ENCODE measurements at places on chromosomes 1 and 21.

DNA sequence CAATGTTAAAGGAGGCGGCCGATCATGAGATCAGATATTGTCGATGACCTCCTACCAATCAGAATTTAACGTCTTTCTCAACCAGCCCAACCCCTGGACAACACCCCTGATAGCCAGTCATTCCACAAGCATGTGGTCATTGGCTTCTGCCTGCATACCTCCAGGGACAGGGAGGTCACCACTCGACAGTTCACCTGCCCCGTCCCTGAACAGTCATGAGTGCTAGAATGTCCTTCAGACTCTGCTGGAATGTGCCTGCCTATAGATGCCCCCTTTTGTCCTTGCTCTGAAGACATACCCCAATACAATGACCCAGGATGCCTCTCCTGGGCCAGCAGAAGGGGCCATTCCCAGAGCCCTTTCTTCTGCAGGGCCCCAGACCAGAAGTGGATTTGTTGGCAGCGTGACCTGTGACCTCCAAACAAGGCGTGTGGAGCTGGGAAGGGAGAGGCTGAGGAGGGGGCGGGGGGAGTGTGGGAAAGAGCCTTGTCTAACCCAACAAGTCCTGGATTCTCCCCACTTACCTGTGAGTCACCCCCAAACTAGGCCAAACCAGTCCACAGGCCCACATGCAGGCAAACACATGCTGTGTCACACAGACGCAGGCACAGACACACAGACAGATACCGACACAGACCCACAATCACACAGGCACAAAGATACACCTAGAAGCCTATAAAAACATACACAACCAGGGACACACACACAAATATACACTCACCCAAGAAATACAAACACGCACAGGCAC is 2.2 kb downstream of the CRYBG2 start:
- no peak for DNase-seq

- no peak for DNase-seq
Observed at GRCh38 chr1:180615493-180616290, 16.1 kb upstream of the XPR1 start.

DNA sequence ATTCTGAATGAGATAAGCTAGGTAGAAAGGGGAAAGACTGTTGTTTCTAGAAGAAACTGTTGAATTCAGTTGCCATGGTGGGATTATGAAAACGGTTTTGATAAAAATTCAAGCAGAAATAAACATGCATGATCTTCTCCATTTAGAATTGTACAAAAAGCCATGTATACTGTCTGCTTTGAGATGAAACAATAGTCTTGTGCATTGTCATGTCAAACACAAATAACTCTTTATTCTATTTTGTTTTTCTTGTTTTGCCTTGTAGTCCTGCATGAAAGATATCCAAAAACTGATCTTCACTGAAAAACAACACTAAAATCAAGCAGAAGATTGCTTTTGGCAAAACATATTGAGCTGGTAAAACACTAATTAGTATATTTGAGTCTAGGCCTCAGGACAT is 659.9 kb downstream of the LTN1 start:
- no peak for DNase-seq

DNA sequence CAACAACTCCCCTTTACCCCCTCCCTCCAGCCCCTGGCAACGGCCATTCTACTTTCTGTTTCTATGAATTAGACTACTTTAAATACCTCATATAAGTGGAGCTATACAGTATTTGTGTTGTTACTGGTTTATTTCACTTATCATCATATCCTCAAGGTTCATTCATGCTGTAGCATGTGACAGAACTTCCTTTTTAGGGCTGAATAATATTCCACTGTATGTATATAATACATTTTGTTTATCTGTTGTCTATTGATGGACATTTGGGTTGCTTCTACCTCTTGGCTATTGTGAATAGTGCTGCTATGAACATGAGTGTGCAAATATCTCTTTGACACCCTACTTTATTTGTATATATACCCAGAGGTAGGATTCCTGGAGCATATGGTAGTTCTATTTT is 2.2 kb downstream of the NHLH1 start:
- no peak for DNase-seq

- DNase-seq = no peak
Observed at GRCh38 chr1:30787856-30788495, 30.4 kb upstream of the LAPTM5 start.

GRCh38 chr21:20377250-20377649 is 621.0 kb upstream of the NCAM2 start:
- no peak for DNase-seq

GRCh38 chr21:46368533-46369285 is 44.8 kb downstream of the PCNT start:
- DNase-seq = no peak

DNA sequence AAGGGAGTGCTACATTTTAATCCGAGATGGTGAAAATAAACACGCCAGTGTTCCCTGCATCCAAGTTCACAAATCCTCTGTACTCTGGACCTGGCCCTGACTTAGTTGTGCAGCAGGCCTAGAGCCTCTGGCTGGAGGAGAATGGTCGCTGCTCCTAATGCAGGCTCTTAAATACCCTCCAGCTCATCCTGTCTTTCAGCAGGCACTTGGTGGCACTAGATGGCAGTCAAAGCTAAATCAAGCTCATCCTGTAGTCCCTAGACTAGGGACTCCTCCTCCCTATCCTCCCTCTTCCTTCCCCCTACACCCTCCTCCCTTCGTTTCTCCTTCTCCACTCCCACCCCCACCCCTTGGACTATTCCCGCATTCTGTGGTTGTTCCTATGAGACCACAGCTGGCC is 41.6 kb upstream of the MTR start:
- DNase-seq = no peak

- DNase-seq = no peak
Observed at GRCh38 chr1:10456661-10457060, 6.8 kb downstream of the CORT start.

- DNase-seq = no peak
Observed at GRCh38 chr1:39043513-39043912, 17.4 kb downstream of the NDUFS5 start.

GRCh38 chr1:165678509-165678908 is 19.9 kb downstream of the ALDH9A1 start:
- no peak for DNase-seq

DNA sequence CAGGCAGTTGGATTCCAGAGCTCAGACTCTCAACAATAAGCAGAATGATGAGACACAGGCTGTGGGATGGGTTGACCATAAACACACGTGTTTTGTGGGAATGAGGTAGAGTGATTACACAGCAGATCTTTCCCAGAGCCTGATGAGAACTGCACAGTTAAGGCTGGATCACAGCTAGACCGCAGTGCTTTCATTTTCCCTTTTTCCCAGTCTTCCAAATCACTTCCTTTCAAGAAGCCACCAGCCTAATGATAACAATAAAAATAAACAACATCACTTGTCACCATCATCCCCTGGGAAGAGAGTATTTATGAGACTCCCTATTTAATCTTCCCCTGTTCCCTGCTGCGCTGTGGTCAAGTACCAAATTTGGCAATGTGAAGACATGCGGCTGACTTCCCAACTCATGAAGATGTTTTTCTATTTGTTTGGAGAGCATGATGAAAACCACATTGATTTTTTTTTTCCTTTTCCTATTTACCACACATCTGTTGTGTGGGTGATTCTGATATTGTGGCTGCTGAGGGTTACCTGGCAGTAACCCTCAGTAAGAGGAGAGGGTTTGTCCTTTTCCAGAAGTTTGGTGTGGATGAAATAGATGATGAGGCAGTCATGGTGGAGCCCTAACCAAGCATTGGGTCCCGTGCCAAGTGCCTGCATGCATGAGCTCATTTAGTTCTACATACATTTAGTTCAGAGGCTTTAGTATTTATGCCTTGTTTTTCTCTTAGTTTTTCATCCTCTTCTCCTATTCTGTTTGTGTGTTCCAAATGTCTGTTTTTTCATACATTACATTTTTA is 248.9 kb upstream of the HOOK1 start:
- DNase-seq = no peak

DNA sequence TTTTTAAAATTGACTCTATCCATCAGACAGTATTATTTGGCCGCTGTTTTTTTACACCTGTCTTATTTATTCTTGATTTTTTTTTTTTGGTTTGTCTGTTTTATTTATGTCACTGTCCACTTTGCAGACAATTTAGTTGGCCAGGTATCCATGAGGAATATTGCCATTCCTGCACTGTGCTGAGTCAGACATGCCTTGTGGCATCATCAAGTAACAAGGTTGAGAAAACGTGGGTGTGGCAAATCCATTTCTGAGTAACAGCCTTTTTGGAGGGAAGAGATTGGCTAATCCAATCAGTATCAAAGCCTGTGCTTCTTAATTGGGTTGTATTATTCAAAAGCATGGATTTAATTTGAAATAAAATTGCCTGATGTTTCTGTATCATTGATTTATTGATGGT is 463.1 kb downstream of the USP25 start:
- DNase-seq = no peak

GRCh38 chr1:198850196-198850595 is 211.4 kb downstream of the PTPRC start:
- DNase-seq = no peak

- DNase-seq = no peak
Observed at GRCh38 chr1:40300651-40301050, 16.4 kb downstream of the COL9A2 start.

DNA sequence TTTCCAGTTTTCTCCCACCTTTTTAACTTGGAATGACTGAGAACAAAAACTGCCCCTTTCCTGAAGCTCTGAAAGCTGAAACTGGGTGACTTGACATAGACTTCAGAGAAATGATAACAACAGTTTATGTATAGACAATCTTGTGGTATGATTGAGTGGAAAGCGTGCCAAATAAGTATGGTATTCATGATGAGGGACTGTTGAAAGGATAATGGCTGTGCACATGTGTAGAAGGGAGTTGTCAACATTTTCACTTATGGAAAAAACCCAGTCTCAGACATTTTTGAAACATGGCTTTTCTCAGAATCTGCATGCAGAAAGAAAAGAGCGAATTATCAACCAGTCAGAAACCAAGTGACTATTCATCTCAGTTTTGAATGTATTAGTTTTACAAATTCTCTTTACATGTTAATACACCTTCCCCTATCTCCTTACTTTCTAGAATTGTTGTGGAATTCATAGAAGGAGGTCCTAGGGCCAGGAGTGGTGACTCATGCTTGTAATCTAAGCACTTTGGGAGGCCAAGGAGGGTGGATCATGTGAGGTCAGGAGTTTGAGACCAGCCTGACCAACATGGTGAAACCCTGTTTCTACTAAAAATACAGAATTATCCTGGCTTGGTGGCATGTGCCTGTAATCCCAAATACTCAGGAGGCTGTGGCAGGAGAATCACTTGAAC is 261.2 kb downstream of the S1PR1 start:
- no peak for DNase-seq

DNA sequence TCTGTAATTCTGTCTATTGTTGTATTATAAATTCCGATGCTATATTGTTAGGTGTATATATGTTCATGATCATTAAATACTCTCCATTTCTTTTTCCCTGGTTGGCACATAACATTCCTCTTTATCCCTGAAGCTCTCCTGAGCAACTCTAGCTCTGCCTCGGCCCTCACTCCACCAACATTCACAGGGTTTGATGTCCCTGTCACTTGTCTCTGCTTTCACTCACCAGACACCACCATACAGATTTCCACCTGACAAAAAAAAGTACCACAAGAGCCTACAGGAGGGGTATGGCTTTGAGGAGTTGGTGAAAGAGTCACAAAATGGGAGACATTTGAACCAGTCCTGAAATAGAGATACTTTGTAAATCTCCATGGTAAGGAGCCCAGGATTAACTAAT is 8.8 kb upstream of the TSPEAR start:
- DNase-seq = no peak

- DNase-seq = no peak
Observed at GRCh38 chr1:154788886-154789285, 81.2 kb downstream of the KCNN3 start.

DNA sequence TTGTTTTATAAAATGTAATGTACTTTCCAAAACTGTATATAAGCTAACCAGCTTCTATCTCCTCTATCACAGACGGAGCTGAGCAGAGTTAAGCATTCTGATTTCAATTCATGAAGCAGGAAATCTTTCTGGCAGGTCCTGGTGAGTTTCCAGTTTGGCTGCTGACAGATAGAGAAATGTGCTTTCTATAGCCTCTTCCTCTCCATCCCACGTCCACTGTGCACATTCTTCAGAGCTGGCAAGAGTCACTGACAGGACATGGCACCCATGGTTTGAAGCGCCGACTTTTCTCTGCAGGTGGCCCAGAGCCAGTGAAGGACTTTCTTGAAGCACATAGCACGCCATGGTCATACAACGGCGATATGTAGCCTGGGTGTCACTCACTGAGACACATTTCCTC is 52.3 kb upstream of the POU2F1 start:
- DNase-seq = no peak

Data from esophagus squamous epithelium (tissue), 5 donors.